Neural progenitor cell (in vitro differentiated cells): ENCODE measurements at places on chromosomes 16 and 17.

DNA sequence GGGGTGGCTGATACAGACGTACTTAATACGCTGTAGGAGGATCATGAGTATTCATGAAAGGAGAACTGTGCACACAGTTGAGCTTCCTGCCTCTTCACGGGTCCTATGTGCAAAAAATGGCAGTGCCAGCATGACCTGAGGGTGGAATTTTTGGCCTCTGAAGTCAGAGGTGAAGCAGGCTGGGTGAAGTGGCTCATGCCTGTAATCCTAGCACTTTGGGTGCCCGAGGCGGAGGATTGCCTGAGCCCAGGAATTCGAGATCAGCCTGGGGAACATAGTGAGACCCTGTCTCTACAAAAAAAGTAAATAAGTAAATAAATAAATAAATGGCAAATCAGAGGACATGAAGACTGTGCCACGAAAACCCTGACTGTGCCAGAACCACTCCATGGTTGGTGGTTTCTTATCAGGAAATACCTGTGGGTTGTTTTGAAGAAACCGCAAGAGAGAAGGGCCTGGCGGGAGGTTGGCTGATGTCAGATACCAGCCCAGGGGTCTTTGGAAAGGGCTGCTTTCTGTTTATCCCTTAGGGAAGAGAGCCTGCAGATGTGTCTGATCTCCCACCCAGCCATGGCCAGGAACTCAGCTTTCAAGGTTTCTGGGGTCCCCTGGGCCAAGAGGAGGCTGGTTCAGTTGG is 3.4 kb downstream of the ASPSCR1 start:
- H3K27ac ChIP-seq = no peak overlapping the region

DNA sequence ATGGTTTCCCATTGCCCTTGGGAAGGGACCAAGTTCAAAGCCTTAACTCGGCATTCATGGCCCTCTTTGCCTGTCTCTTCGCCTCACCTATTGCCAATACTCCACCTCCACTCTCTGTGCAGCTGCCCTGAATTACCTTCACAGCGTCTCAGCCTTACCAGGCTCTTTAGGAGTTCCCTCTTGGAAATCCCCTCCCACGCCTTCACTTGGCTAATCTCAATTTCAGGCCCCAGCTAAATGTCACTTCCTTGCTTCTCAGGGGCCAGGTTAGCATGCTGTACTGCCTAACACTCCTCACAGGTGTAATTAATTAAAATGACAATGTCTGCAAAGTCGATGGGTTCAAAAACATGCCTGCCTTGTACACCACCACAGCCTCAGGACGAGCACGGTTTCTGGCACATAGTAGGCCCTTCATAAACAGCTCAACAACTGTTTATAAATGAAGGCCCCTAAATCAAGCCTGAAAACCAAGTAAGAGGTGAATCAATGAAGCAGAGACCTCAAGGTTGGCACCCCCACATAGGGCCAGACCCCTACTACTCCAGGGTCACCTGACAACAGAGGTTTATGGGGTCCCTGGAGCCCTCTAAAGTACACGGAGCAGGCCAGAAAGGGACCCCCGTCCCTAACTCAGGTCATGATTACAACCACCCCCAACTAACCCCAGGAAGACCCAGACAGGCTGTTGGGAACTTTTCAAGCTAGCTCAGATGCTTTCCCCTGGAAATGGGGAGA is 11.2 kb upstream of the EEF2K start:
- H3K4me3 ChIP-seq = peak overlapping the region; percentile 90
- H3K27me3 ChIP-seq = peaks cover 3% of the 10 kb centered on the region
- H3K27ac ChIP-seq = no peak overlapping the region

GRCh38 chr17:81347437-81347836 is 47.8 kb upstream of the BAHCC1 start:
- no peaks in the 10 kb centered on the region for H3K36me3 ChIP-seq
- H3K27me3 ChIP-seq = peaks cover 44% of the 10 kb centered on the region
- no peak for DNase-seq
- peaks cover 11% of the 10 kb centered on the region for H3K4me1 ChIP-seq
- H3K27ac ChIP-seq = no peak overlapping the region

DNA sequence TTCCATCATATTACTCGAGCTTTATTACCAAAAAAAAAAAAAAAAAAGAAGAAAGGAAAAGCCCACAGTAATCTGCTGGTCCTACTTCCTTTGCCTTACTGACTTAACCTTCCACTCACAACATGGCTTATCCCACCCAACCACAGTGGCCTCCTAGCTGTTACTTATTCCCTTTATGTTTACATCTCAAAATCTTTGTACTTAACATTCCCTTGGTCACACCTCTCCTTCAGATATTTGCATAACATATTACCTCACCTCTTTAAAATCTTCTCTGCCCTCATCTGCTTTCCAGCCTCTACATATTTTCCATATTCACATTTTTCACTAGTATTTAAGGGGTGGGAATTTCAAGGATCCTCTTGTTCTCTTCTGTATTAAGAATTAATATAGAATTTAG is 327.0 kb upstream of the TBX2 start:
- H3K4me1 ChIP-seq = no peaks in the 10 kb centered on the region
- no peaks in the 10 kb centered on the region for H3K27me3 ChIP-seq
- H3K27ac ChIP-seq = no peak overlapping the region
- H3K36me3 ChIP-seq = no peaks in the 10 kb centered on the region
- H3K4me3 ChIP-seq = no peak overlapping the region

GRCh38 chr17:66966704-66967418 is 2.4 kb downstream of the CACNG4 start:
- DNase-seq = no peak
- H3K4me3 ChIP-seq = no peak overlapping the region
- no peaks in the 10 kb centered on the region for H3K36me3 ChIP-seq
- H3K27me3 ChIP-seq = peaks cover 74% of the 10 kb centered on the region
- H3K27ac ChIP-seq = no peak overlapping the region
- peaks cover 19% of the 10 kb centered on the region for H3K4me1 ChIP-seq

GRCh38 chr17:77436058-77436442 is 295.3 kb downstream of the SEC14L1 start:
- peak overlapping the region; percentile 86 for H3K27ac ChIP-seq
- peak overlapping the region; percentile 16 for H3K4me3 ChIP-seq
- H3K27me3 ChIP-seq = no peaks in the 10 kb centered on the region

DNA sequence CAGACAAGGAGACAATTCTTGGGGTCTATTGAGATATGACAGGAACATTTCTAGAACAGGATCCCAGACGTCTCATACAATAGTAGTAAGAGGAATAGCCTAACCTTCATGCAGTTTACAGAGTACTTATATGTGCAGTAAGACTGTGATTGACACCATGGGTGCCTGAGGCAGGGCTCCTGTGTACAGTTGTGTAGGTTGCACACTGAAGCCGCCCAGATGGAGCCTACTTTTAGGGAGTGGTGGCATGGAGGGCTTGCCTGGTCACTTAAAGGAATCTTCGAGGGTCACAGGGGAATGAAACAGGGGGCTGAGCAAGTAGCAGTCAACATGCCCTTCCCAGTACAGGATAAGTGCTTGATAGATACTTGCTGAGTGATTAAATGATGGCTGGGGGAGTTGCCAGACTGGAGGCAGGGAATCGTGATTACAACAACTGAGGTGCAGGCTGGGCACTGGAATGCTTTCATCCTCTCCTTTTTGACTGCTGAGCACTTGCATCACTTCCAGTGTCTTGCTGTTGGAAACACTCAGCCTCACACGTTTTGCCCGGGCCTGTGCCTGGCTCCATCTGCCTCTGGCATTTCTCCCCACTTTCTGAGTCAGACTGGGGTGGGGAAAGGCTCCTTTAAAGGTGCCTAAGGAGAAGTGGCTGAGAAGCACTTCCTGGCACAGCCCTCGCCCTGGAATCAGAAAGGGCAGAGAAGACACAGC is 71.0 kb downstream of the COPRS start:
- no peak overlapping the region for H3K27ac ChIP-seq
- H3K4me1 ChIP-seq = no peaks in the 10 kb centered on the region
- no peaks in the 10 kb centered on the region for H3K27me3 ChIP-seq
- no peak overlapping the region for H3K4me3 ChIP-seq
- no peak for DNase-seq

DNA sequence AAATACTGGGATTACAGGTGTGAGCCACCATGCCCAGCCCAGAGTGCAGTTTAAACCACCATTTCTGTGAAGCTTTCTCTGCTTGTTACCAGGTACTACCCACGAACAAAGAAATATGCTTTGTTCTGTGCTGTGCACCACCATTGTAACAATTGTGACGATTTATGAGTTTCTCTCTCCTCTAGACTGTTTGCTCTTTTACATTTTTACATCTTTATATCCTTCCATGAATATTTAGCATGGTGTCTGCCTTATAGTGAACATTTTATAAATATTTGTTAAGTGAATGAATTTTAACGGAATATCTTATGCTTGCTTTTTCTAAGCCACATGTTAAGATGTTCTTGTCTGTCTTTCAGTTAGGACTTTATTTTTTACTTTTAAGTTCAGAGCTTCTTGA is 60.3 kb downstream of the OMG start:
- no peak overlapping the region for H3K4me3 ChIP-seq
- peaks cover 12% of the 10 kb centered on the region for H3K36me3 ChIP-seq
- no peak overlapping the region for H3K27ac ChIP-seq
- H3K27me3 ChIP-seq = no peaks in the 10 kb centered on the region

DNA sequence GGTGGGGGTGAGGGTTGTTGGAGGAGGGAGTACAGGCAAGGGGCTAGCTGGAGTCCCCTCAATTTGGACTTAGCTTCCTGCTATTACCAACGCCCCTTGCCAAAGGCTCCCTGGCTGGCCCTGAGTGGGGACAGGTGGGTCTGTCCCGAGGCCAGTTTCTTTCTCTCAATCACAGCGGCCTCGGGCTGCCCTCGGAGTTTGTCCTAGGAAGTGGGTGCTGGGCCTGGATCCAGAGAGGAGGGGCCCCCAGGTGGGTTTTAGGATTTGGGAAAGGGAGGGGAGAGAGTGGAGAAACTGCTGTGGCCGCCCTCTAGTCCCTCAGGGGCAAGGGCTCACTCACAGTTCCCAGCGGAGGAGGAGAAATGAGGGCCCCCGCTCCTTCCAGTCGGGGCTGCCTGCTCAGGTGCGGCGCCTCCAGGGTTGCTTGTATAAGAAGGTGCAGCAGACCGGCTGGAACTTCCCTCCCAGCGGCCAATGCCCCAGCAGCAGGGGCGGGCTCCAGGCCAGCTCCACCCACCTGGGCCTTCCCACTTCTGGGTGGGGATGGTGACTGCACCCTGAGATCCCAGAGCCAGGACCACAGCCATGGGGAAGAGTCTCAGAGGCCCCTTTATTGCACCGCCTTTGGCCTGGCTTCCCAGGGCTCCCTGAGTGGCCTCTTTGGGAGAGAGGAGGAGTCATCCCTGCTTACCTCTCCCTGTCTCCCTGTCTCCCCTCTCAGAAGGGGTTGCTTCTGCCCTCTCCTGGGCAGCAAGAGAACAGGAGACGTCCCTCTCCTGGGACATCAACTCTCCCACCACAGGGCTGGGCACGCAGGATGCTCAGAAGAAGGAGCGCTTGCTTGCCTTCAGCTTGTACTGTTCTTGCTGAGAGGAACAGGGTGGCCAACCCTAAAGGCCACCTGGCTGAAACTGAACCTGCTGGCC is 112.0 kb upstream of the SMURF2 start:
- DNase-seq = peak; percentile 71
- peaks cover 22% of the 10 kb centered on the region for H3K4me1 ChIP-seq
- peaks cover 46% of the 10 kb centered on the region for H3K27me3 ChIP-seq
- H3K36me3 ChIP-seq = no peaks in the 10 kb centered on the region
